NCI-H1105 (cell line): ENCODE measurements at places on chromosomes 2 and 18.

GRCh38 chr2:172614932-172615331, 59.0 kb downstream of the PDK1 start:
- DNase-seq: no peak

DNA sequence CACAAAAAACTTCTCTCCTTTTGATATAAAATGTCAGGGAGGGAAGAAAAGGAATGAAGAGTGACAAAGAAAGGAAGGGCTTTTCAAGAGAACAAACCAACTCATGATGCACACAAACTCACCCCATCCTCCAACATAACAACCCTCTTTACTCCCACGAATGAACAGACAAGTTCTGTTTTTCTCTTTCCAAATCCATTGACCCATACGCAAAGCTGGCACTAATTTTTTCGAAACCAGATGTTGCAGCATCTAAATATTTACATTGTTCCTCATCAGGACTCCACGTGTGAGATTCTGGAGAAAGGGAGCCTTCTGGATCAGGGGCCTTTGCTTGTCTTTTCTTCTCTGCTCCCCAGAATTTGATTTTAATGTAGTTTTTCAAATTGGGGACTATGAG, 143.3 kb upstream of the BCL2L11 start:
- DNase-seq: no peak

- DNase-seq: no peak
Observed at GRCh38 chr2:203928849-203929248, 7.7 kb upstream of the ICOS start.

DNA sequence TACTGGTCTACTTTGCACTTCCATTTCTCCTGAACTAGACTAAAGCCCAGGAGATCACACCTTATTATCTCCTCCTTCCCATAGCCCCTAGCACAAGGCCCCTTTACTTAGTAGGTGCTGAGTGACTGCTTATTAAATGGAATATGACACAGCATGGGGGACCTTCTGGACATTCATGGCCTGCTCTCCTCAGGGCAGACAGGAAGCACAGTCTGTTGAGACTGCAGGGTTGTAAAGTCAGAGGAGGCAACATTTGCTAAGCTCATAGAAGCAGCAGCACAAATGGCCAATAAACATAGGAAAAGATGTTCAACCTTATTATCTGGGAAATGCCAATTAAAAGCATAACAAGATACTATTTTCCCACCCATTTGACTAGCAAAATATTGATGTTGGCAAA, 75.3 kb downstream of the DNMT3A start:
- DNase-seq: no peak

- no peak for DNase-seq
Observed at GRCh38 chr2:127670957-127671290, 4.4 kb downstream of the LIMS2 start.

- no peak for DNase-seq
Observed at GRCh38 chr2:128552806-128553551, 234.3 kb upstream of the HS6ST1 start.

GRCh38 chr2:159755788-159756187, 42.2 kb downstream of the CD302 start:
- no peak for DNase-seq

- DNase-seq: no peak
Observed at GRCh38 chr2:85188852-85189251, 55.7 kb downstream of the TCF7L1 start.

DNA sequence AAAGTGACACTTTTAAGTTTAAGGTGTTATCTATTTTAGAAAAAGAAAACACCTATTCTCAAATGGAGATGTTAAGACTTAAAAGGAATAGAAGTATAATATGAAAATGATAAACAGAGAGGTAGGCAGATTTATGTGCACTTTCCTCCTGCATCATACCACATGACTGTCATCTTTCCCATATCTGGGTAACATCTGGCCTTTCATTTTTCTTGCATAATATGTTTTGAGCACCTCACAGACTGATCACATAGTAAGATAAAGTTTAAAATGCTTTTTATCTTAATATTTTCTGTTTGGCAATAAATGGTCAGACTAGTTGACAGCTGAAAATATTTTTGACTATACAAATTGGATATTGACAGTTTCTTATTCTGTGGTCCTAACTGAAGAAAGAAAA, 1852.1 kb upstream of the PIK3C3 start:
- DNase-seq: no peak

DNA sequence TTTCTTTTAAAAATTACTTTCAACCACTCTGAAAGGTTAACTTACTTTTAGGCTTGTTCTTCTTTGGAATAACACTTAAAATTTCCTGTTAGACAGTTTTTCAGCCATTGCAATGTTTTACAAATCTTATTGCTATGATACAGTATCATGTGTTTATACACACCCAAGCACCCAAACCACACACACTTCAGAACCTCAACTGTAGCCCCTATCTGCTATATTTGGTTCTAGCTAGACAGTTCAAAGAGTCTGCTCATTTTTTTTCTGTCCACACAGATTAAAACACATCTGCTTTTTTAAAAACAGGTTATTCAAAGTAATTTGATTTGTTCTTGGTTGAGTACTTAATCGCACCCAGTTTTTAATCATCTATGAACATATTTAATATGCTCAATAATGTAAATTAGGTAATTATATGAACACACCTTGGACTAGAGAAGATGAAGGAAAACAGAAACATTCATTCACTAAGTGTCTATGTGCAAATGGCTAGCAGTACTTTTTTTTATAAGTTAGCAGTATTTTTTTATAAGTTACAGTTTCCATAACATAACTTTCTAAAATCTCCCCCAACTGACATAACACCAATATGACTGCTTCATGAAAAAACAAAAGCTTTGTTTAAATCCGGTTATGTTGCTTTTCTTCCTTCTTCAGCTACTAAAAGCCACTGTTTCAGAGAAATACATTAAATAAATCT, 17.6 kb downstream of the FBXO11 start:
- DNase-seq: no peak

DNA sequence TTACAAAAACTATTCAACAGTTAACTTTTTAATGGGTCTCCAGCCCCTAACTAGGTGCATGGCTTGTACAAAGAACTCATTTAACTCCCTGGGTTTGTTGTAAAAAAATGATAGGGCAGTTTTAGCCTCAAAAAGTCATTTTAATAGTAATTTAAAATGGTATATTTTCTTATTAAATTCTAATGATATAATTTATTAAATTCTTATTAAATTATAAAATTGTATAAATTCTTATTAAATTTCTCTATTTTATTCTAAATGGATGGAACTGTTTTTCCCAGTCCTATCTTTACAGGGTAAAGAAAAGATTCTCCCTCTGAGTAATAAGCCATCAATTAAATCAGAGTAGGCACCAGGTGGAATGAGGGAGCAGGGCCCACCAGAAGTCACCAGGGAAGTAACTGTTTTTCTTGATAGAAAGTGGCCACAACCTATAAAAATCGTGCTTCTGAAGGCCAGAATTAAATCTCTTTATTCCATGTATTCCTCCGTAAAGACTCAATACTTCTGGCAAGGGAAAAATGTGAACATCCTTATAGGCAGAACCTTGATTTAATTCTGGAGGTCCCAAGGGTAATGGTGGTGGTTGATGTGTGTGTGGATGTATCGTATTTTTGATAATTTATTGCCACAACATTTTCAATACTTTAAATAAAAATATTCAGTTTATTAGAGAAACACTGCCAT, 814 bp downstream of the FKBP7 start:
- no peak for DNase-seq

- no peak for DNase-seq
Observed at GRCh38 chr2:227221120-227221519, 56.7 kb downstream of the COL4A3 start.

DNA sequence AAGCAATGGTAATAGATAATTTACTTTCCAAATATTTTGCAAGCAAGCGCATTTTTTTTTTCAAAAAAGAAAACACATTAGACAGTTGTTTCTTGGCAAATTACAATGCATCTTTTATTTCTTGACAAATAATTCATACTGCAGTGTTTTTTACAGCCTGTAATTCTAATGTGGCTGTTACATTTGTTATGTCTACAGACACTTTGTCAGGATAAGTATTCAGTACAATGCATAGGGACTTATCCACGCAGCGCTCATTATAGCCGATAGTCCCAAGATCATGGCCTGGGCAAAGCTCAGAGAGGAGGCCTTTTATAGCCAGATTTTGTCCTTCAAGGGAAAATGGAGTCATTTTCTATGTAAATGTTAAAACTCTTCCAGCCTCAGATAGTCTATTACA, 123.0 kb upstream of the FANCL start:
- no peak for DNase-seq

- DNase-seq: no peak
Observed at GRCh38 chr2:30394096-30394495, 53.0 kb upstream of the LCLAT1 start.

DNA sequence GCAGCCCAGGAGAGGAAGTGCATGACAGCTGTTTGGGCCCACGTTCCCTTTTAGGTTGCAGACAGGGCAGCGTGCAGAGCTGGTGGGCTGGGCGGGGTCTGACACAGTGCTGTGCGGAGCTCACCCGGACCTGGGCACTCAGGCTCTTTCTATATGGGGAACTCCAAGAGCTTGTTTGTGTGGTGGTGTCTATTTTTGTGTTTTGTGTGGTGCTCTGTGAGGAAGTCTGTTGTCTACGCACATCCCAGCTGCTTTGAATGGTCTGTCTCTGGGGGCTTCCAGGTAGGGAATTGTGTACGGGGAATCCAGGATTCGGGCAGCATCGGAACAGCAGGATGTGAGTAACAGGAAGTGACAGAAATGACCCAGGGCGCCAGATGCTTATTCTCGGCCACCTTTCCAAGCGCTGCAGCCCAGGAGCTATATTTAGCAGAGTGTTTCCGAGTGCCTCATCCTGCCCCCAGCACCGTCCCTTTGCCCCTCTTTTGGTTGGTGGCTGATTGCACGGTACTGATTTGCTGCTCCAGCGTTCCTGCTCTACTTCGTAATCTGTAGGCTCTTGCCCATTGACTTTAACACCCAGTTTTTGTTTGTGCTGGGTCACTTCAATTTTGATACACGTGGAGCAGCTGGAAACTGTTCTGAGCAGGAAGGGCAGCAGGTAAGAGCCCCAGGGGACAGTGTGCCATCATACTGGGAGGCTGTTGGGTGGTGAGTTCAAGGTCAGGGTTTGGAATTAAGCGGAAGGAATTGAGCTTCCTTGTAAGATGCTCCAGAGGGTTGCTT, 64.7 kb downstream of the DGKD start:
- no peak for DNase-seq

DNA sequence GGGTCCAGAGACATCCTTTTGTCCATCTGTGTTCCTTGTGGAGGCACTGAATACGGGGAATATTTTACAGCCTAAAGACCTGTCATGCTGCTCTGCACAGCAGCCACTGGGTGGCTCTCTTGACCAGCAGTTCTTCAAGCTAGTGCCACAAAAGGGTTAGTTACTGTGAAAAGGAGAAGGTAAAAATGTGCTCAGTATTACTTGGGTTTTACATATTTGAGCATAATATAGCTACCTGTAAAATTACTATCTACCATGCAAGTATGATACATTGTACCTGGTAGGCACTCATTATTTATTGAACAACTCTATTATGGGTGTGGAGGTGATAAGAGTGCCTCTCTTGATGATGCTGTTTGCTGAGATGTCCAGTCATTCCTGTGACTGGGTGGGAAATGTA, 23.6 kb downstream of the FZD5 start:
- DNase-seq: peak; percentile 32

DNA sequence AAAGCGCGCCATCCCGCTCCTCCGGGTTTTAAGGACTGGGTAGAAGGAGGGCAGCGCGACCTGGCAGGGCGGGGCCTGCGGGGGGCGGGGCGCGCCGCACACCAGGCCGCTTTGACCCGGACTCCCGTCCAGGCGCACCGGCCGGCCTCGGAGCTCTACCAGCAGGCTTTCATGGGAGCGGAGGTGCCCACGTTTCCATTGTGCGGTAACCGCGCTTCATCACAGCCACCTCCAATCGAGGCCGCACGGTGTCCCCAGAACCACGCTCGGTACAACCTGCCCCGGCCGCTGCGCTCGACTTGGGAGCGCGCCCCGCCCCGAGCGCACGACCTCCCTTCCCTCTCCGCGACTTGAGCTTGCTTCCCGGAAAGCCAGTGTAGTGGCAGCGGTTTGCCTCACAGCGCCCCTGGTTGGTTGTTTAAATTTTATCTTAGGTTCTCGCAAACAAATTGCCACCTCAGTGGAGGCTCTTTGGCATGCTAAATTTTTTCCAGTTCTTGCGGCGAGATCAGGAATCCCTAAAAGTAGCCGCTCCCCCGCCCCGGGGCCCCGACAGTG, 280 bp upstream of the CYP1B1 start:
- DNase-seq: peak; percentile 46

DNA sequence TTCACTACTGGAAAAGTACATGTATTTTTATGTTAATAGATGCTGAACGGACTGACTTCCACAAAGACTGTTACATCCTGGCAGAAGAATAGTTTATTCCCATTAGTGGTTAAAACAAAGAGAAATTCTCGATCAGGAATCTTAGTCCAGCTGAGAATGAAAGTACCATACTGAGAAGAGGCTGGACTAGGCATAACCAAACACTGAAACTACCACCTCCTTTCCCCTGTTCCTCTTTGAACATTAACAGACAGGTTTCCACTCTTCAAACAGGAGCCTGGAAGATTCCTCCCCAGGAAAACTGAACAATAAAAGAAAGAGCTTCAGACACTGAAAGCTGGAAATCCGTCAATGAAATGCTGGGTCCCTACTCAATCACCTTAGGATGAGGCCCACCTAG, 25.8 kb downstream of the LDAH start:
- DNase-seq: no peak

DNA sequence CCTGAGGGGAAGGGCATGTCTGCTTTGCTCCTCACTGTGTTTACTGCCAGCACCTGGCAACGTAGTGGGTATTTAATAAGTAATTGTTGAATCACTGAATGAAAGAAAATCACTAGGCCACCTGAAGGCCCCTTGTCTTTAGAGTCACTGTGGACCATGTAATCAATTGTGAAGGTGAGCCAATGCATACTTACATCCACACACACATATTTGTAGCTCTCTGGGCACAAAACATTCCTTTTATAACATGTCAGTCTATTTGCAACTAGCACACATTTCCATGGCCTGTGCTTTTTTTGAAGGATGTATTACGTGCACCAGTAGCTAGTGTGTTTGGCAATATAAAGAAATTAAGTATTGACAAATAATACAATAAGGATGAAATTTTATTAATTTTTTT, 11.2 kb downstream of the ATP8B1 start:
- no peak for DNase-seq

GRCh38 chr2:218219934-218220333, 2.9 kb downstream of the ARPC2 start:
- DNase-seq: no peak

DNA sequence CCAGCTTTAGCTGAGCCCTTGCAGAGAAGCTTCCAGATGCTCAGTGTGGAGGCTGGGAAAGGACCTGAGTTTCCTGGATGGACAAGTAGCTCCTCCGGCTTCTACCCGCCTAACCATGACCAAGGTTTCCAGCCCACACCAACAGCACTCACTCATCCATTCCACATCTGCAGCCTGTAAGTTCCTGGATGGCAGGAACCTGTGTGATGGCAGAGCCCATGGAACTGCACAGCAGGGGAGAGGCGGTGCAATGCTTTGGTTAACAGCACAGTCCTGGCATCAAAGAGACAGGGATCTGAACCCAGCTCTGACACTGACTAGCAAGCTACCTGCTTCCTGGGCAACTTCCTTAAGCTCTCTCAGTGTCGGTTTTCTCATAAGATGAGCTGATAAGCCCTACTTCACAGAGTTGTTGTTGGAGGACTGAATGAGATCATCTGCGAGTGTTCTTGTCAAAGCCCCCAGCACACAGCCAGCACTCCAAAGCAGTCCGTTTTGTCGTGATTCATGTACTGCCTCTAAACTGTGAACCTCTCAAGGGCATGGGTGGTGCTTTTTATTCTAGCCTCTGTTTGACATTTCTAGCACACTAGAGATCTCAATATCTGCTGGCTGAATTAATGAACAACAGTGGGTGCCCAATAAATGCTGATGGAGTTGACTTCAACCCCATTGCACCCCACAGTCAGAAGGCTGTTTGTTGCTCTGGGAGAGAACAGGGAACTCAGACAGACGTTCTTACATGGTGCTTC, 41.6 kb upstream of the OTOF start:
- no peak for DNase-seq
